ENCODE measurements at places on chromosomes 16 and 17.
A peak's percentile ranks its signal among the peaks of the same experiment; 100 is the strongest.

- DNase-seq = no peak
Measured at GRCh38 chr16:2148714-2149629, 547 bp downstream of the RAB26 start.

GRCh38 chr17:55458978-55459377, 37.3 kb upstream of the MMD start:
- peak; percentile 21 for DNase-seq

DNA sequence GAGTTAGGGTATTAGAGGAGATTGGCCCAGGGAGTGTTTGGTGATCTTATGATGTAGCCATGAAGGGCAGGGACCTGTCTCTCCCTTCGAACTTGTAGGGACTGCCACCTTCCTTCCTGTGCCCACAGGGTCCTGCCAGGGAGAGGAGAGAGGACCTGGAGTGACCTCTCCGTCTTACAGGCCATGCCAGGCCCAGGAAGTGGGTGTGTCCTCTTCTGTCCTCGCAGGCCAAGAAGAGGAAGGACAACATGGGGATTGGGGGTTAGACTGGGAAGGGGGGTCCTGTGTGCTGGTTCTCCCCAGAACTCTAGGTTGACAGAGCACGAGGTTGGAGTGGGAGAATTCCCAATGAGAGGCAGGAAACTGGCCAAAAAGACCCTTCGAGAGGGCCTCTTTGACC, 43.4 kb upstream of the TAC4 start:
- no peak for DNase-seq

DNA sequence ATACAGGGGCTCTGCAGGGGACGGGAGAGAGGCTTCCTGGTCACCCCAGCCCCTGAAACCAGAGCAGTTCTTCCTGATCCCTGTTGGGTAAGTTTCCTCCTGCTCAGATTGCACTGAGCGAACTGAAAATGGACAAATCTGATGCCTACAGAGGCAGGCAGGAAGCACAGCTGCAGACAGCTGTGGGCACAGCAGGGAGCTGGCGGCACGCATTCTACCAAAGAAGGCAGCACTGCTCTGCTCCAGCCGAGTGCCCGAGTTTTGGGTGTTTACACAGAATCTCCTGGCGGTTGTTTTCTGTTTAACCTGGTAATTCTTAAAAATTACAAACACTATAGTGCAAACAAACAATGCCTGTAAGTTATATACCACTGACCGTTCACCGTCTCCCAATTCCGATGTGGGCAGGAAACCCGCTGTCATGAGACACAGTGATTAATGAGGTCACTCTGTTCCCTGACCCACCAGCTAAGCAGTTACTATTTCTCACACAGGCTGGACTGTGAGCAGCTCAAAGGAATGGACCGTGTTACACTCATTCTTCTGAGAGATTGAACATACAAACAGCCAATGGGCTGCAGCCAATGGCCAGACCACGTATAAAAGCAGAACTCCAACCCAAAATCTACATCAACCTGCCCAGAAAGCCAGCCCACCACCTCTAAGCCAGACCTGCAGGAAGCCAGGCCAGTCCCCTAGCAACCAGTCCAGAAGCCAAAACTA, 25.5 kb downstream of the NSMCE1 start:
- no peak for DNase-seq
